Stimulated activated CD8-positive, alpha-beta memory T cell treated with anti-CD3 and anti-CD28 coated beads, Interleukin-15, amount 100 ng/mL, for 24 hours (primary cell): ENCODE measurements at places on chromosomes 7 and 10.
A peak's percentile ranks its signal among the peaks of the same experiment; 100 is the strongest.

GRCh38 chr7:82384051-82384464 lies 59.5 kb downstream of the CACNA2D1 start:
- no peak for DNase-seq

DNA sequence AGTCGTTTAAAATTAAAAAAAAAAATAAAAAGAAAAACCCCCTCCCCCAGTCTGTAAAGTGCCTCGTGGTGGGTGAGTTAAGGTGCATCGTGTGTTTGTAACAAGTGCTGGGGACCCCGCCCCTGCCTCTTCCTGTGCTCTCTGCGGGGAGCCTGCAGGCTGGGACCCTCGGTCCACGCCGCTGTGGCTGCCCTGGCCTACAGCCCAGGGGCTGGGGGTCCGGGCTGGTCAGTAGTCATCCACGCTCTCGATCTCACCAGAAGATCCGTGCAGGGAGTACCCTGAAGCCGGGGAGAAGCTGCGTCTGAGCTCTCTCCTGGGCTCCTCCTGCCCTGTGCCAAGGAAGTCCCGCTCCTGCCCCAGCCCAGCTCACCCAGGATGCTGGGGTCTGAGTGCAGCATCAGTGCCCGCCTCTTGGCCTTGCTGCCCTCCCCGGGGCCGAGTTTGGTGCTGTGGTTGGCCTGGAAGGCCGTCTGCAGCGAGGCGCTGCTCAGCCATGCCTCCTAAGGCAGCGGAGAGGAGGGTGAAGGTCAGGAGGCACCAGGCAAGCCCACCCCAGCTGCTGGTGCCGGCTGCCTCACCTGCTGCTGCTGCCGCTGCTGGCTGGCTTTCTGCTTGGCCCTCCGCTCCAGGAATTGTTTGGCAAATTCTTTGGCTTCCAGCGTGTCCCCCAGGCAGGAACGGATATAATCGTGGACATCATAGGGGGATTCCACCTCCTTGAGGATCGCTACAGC lies 8.1 kb downstream of the GNB2 start:
- no peak for DNase-seq

DNA sequence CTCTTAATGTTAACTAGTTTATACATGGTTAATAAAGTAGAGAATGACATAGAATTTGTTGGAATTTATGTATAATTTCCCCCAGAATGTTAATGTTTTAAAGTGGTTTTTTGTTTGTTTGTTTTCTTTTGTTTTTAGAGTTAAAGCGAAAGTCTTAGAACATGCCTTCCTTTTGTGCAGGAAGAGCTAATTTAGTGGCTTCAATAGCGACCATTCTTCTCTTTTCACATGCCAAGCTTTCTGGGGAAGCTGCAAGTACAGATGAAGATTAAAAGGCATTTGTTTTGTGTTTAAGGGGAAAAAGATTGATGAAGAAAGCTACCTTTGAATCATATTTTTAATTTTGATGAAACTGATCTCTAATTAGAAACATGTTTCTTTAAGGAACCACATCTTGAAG lies 256.3 kb upstream of the CSTF2T start:
- no peak for DNase-seq

DNA sequence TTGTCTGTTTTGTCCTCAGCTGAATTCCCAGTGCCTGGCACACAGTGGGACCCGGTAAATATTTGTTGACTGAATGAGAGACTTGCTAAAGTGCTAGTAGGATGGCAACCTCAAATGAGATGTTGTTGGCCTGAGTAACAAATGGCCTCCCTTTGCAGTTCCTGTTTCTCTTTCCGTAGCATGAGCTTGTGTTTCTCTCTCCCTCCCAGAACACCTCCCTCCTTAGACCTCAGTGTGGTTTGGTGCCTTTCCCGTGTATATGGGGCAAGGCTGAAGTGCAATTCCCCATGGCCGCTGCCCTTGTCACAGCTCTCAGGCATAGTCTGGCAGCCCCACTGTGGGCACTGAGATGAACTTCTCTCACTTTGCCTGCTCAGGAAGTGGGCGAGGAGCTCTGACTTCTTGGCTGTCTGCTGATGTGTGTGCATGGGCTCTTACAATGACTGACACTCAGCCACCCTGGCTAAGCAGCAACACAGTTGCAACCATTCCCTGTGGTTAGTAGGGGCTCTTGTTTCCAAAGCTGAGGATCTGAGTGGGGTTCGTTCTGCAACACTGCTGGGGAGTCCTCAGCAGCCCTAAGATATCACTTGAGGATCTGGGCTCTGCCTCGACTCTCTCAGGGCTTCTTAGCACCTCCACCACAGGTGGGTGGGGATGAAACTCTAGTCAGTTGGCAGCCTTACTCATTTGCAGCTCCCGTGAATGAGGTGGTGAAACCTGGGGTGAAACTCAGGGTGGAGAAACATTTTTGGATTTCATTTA lies 136.1 kb downstream of the ICA1 start:
- peak; percentile 26 for DNase-seq

- no peak for DNase-seq
Measured at GRCh38 chr10:109215291-109216075, 707.8 kb downstream of the XPNPEP1 start.

GRCh38 chr10:49083261-49083660 lies 32.1 kb downstream of the VSTM4 start:
- no peak for DNase-seq

- no peak for DNase-seq
Measured at GRCh38 chr10:3689871-3690510, 95.0 kb downstream of the KLF6 start.
